Left cardiac atrium (tissue), 4 donors: ENCODE measurements at places on chromosomes 16 and 17. TPM values are rescaled to one million over a fixed set of nuclear protein-coding genes. Genes with fewer than 3 reads are reported as not detected.

DNA sequence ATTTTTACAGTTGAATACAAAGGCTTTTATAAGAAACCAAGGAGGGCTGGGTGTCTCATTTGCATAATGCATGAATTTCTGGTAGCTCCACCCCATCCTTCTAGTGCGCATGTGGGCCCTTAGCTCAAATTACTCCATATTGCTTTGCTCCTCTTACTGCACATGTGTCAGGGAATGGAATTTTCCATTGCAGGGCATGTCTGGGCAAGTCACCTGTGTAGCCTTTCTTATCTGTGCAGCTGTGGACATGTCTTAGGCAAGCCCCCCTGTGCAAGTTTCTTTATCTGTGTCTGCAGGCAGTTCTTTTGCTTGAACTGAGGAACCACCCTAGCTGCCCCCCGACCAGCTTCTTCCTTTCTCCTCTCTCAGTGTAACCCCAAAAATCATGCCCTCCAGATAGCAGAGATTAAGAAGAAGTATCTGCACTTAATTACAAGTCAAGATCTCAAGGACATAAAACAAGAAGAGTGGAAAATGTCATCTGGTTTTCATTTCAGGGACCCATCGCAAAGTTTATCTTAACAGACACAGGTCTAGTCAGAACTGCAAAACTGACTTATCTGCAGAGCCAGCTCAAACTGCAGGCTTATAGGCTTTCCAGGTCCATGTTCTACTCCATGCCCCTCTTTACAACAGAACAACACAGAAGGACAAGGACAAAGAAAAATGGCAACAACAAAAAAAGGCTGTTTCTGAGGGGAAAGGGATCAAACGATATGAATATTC is 137.9 kb upstream of the HS3ST4 start:
- no peak for DNase-seq

DNA sequence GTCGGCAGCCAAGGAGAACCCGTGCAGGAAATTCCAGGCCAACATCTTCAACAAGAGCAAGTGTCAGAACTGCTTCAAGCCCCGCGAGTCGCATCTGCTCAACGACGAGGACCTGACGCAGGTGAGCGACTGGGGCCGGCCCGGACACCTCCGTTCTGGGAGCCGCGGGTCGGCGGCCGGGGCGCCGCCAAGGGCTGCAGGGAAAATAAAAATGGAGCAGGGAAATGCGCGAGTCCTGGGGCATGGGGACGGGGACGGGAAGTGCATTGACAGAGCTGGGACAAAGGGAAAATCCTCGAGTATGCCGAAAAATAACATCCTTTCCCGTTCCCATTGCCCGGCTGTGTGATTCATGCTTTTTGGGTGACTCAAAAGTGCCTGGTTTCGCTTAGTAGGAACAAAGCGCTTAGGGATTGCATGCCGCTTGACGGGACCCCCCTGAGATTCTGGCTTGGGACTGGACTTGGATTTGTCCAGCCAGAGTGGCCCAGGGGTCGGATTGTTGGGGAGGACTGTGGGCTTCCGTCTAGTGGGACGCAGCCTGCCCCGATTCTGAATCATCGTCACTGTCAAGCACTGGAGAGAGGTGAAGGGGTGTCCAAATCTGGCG is 699 bp downstream of the MPRIP start:
- DNase-seq, result no peak

- DNase-seq, result peak; percentile 80
Observed at GRCh38 chr17:44522883-44523671, 19.9 kb upstream of the GPATCH8 start.

The DUXB gene
- total RNA-seq, result not detected

The ASPA gene
- total RNA-seq, result 5.0 TPM

GRCh38 chr16:720447-720989 is 428 bp upstream of the ANTKMT start:
- DNase-seq, result peak; percentile 71

The FBXW10 gene
- total RNA-seq, result not detected

- peak; percentile 36 for DNase-seq
Observed at GRCh38 chr16:30570636-30571444, 674 bp downstream of the ZNF688 start.

DNA sequence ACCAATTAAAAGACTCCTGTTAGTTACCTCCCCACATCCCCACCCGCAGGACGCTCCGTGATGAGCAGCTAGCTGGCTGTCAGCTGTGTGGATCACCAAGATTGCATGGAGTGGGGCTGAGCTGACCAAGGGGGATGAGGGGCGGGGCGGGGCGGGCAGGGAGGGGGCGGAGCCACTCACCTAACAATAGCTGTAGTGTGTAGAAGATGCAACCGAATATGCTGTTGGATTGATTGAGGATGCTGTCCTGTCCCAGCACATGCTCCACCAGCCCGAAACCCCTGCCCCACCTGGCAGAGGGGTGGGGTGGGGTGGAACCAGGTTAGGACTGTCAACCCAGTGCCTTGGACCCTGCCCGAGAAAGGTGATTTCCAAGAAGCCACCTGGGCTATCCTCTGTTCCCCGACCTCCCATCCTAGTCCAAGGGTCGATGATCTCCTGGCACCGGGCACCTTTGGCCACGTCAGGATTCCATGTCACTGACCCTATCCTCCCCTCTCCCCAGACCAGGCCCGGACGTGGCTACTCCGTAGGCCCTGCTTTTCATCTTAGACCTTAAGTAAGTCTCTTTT is 1.4 kb downstream of the VKORC1 start:
- DNase-seq, result no peak

DNA sequence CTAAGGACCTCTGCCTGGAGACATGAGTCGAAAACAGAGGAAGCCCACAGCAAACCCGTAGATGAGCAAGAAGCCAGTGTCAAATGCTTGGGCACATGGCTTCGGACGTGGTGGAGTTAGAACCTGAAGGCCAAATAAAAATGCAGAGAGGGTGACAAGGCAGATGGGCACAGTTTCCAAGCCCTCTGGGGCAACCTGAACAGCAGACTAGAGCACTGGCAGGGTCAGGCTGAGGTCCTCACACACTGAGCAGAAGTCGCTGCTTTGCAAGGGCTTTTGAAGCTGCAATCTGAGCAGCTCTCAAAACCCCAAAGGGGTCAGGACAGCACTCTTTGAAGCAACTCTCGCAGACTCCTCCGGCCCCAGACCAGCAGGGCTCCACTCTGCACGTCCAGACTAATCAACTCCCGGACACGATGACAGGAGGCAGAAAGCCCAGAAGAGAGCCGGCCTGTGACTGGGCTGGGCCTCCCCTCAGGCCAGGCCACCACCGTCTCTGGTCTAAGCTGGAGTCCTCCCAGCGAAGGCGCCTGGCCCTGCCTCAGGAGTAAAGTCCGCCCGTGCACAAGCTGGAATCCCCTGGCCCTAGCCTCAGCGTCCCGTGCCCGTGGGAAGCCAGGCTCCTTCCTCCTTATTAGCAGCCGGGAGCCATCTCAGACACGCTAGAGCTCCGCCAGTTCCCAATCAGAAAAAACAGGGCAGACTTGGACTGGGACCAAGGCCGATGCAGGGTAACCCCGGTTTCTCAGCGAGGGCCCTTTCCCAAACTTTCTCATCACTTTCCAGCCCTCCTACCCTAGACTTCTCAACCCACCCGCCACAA is 924 bp downstream of the SMARCD2 start:
- DNase-seq, result peak; percentile 65

DNA sequence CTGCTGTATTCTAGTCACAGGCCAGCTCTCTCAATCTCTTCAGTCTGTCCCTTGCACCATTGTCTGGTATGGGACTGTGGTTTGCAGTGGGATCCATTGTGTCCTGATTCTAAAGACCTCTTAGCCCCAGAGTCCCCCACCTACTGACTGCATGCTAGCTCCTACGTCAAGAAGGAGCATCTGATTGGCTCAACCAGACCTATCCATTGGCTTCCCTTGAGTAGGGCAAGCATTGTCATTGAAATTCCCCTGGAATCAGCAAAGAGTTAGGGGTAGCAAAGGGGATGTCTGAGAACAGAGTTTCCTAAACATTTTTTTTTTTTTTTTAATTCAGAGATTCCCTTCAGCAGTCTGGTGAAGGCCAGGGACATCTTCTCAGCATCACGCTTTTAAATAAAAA is 175.3 kb upstream of the MPHOSPH6 start:
- no peak for DNase-seq

- no peak for DNase-seq
Observed at GRCh38 chr17:46916211-46916610, 6.7 kb upstream of the GOSR2 start.

DNA sequence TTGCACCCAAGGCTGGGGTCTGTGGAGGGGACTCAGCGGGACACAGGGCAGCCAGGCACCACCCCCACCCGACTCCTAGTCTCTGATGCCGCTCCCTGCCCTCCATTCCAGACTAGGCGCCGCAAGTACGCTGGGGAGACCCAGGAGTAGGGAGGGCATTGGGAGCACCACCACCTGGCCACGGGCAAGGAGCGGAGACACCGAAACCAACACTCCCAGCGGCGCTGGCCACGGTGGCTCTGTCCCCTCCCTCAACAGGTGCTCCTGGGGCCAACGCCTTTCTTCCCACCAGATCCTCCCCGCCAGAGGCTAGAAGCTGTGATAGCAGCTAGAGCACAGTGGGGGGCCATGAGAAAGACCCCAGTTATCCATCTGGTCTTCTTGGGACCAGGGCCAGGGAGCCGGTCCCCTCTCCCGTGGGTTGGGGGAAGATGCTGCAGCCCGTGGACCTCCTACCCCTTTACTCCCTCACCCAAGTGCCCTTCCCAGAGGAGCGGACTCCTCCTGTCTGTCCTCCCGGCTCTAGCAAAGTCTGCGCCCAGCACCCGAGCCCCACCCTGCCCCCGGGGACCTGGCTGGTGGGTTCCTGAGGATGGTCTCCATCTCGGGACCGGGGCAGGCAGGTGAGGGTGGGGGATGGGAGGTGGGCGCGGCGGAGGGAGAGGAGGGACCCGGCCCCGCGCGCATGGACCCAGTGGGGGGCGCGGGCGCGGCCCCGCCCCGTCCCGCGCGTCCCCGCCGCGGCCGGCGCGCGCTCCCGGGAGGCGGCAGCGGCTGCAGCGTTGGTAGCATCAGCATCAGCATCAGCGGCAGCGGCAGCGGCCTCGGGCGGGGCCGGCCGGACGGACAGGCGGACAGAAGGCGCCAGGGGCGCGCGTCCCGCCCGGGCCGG is at the start of gene SYNGR3:
Gene SYNGR3 (plus strand): TSS at position 762 of the 892 bp plus-strand sequence. CDS start 133 bp downstream, outside the sequence.
- DNase-seq, result no peak

GRCh38 chr16:86424398-86424797 is 85.9 kb upstream of the FOXF1 start:
- no peak for DNase-seq
